Stimulated activated naive CD4-positive, alpha-beta T cell (primary cell): ENCODE measurements at places on chromosomes 1 and 21.

DNA sequence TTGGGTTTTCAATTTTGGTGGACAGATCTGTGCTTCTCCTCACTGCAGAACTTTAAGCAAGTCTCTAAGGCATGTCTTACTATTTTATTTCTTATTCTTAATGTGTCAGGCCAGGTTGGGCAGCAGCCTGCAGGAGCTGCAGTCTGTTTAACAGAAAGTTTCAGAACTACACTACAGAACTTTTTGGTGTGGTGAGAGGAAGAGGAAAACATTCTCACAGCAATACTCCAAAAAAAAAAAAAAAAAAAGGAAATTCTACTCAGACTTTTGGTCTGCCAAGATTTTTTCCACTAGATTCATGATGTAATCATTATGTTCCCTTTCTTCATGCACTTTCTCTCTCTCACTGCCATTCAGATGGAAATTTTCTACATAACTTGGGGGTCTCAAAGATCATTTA is 255.2 kb downstream of the COL11A1 start:
- no peak for DNase-seq

DNA sequence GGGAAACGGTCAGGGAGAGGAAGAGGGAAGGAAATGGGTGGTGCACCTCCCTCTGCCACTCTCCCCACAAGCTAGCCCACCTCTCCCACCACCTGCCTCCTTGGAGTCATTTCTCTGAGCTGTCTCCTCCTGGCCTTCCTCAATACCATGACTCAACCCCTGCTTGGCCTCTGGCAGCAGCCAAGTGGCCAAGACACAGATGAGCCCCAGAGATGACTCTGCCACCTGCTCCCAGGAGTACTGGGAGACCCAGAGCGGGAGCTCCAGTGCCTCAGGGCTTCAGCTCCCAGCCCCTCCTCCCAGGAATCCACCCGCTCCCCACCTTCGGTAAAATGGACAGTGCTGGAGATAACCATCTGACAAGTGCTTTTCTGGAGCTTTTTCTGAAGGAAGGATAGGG is 2.6 kb downstream of the S100A16 start:
- no peak for DNase-seq

- DNase-seq, result no peak
Observed at GRCh38 chr1:184020855-184021254, 16.7 kb downstream of the COLGALT2 start.

GRCh38 chr1:5976726-5977493 is 15.3 kb downstream of the NPHP4 start:
- no peak for DNase-seq

DNA sequence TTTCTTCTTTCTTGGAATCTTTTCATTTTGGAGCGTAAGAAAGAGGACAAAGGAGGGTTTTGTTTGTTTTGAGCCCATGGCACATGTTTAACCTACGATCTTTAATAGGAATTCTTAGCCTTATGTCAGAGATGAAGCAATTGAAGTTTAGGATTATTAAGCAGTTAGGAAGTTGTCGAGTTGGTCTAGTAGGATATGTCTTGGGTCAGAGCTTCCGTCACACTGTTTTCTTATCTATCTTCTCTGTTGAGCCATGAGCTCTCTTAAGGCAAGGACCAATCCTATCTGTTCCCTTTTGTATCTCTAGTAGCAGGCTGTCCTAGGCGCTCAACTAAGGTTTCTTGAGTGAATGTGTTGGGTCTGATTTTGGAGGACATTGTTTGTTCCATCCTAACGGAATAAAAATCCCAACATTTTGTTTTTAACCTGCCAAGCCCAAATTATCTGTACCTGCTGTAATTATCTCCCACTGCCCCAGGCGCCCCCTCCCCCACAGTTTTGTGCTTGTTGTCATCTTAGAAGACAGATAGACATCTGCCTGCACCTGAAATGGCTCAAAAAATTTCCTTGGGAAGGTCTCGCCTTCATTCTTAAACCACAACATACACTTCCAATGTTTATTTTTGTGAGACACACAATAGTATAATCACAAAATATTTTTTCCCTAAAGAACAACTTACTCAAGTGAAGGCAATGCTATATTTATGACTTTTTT is 95.3 kb upstream of the GADD45A start:
- no peak for DNase-seq

DNA sequence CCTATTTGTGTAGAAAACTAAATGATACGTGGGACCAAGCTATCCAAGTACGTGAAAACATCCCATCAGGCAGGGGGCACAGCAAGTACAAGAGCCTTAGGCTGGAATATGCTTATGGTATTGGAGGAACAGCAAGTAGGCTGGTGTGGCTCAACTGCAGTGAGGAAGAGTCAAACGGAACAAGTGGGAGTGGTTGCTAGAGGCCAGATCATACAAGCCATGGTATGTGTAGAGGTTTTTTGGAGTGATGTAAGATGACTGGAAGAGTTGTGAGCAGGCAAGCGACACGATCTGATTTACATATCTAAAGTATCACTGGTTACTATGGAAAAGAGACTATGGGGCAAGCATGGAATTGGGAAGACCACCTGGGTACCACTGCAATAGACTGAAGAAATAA is 27.8 kb downstream of the ELK4 start:
- no peak for DNase-seq

DNA sequence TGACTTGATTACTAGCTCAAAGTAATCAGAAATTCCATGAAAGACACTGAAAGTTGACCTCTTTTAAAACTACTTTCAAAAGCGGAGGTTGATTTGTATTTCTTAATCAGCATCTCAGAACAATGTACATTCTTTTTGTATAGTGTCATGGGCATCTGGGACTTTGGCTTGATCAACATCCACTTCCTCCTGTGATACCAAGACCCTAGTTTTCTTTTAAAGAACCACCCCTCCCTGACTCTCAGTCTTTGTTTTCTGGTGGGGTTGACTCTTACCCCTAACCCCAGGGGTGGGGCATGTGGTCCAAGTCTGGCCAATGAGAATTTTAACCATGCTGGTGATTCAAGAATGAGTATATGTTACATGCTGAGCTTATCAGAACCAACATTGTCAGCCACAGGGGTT is 21.7 kb upstream of the IRF2BP2 start:
- DNase-seq, result no peak

DNA sequence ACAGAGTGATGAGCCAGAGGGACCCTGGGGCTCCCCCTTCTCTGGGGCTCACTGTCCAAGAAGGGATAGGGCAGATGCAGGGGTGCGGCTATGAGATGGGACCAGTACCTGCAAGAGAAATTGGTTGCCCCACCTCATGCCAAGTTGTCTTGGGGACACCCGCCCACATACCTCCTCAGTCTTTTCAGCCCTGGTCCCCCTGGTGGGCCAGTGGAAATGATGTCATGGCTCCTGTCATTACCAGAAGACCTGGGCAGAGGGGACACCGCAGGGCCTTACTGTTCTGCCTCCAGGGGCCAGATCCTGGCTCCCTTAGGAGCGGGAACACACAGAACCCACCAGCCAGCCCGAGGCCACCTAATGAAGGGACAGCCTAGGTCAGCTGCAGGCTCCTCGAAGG is 63.2 kb downstream of the CDK18 start:
- no peak for DNase-seq

DNA sequence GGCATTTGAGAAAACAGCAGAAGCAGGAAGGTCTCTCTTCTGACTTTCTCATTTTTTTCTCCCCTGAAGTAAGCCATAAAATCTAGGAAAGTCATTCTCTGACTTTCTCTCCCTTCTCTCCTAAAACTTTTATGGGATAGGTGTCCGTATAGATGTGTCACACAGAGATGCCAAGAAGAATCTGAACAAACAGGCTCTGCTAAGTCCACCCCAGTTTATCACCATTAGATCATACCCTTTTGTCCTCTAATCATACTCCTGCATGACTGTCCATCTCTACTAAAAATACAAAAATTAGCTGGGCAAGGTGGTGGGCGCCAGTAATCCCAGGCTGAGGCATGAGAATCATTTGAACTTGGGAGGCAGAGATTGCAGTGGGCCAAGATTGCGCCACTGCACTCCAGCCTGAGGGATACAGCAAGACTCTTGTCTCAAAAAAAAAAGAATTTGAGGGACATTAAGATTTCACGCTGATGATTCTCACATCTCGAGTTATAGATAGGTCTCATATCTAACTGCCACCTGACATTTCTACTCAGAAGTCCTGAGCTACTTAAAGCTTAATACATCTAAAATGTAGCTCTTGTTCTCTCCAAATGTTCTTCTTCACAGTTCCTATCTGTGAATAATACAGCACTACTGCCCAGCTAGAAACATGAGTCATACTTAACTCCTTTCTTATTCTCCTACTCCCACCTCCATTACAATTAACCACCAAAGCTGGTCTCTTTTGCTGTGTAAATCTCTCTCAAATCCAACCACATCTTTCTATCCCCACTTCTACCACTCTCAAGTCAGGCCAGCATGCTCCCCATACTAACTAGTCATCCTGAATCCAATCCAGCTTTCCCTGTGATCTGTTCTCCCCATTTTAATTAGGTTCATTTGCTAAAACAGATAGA is 47.7 kb downstream of the ZNF644 start:
- no peak for DNase-seq

DNA sequence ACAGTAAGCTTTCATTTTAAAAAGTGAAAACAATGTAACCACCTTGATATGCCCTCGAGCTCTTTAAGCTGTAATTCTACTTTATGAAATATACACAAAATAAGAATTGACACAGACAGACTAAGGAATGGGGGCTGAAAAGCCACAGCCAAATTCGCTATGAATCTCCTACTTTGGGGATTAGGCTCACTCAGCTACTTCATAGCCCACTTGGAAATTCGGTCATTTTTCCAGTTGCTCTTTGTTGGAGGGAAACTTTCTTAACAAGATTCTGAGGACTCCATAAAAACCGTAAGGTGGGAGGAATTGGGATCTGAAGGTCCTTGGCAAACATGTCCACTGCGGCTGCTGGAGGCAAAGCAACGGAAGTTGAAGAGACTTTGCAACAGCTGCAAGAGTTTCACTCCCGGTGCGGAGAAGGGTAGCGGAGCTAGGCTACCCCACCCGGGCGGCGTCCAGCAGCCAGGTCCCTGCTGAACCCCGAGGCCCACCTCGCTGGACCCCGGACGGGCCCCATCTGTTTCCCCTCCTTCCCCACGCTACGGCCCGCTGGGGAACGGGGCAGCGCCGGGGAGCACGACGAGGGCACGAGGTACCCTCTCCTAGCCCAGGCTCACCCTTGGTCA is 634 bp downstream of the MYCBP start:
- DNase-seq, result peak; percentile 32

DNA sequence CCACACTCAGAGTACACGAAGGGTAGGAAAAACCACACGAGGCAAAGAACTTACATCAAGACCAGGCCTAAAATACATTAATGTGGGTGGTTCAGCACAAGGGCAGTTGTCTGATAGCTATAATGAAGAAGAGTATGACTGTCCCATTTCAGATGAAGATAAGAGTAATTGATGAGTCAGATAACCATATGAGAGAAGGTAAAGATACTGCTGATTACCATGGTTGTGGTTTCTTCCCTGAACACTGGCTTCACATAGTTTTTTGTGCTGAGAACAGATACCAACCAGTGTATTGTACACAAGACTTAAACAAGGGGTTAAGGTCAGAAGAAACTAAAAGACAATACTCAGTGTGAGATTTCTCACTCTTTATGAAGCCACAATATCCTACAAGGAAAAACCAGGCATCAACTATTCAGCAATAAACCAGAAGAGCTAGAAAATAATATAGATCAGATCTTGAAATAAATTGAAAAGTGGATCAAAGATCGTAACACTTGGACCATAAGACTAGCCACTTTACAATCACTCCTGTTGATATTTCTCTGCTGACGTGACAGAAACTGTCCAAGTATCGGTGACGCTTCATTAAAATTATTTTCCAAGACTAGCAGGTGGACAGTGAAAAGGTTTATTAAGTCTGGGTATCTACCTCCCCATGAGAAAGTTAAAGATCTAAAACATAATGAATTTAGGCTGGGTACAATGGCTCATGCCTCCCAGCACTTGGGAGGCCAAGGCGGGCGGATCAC is 28.6 kb downstream of the PUM1 start:
- DNase-seq, result no peak

DNA sequence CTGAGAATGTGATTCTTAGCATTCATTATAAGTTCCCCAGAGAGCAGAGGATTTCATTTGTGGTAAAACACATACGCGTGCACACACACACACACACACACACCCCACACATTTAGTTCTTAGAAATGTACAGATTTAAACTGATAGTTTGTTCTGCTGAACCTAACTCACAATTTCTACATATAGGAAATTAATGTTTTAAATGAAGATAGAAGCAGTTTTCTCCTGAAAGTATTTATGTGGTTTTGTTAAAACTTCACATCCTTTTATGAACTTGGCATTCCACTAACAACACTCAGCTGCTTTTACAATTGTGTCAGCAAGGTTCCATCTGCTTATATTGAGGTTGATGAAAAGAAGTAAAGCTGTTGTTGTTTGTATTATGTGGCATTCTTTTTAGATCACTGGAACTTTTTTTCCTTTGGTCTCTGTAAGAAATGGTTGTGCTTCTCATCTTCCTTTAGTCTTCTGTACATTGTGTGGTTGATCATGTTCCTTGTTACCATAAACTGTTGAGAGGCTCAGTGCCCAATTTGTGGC is 41.6 kb downstream of the AK4 start:
- DNase-seq, result no peak

DNA sequence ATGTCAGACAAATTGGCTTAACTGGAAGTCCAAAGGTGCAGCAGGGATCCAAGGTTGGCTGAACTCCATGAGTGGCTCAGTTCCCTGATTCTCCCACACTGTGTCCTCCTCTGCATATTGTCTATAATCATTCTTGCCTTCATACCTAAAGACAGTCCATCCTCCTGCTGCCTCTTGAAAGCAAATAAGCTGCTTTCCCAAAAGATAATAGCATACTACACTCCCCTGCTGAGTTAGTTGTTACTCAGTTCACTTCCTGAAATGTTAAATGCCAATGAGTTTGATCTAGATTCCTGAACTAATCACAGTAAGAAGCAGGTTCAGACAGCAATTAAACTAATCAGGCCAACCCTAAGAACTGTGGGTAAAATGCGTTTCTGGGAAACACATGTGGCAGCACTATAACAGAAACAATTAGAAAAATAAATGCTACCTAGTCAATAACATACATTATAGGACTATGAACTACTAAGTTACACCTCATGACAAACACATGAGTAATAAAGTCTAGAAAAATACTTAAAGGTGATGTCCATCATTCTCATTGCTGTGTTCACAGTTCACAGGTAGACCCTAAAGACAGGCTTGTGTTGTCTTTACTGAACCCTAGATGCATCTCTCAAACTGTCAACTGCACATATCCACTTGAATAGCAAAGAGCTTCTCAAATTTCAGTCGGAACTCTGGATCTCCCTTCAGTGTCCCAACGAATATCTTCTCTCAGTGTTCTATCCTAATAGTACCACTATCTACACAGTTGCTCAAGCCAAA is 50.8 kb upstream of the BOLA1 start:
- DNase-seq, result no peak

DNA sequence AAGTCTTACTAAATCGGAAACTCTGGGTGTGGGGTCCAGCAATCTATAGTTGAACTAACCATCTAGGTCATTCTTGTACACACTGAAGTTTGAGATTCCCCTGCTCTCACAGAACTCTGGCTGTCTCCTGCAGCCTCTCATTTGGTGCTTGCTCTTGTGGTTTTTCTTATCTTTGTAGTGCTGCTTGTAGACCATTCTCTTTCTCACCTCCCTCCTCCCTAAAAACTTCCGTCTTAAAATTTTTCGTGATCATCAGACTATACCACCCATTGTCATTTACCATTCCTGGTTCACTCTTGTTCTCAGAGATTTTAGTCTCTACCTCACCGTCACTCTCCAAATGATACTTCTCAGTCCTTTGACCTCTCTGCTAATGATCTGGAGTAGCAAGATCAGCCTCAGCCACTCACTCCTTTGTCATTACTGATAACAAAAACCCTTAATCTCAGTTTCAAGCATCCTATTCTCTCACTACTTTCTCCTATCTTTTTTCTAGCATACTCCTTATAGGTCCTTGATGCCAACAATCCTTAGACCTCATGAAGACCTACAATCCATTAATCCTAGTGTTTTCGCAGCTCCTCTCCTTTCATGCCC is 13.0 kb upstream of the EPHX4 start:
- no peak for DNase-seq
